ENCODE measurements at places on chromosomes 5 and 9. TPM values are rescaled to one million over a fixed set of nuclear protein-coding genes. Genes with fewer than 3 reads are reported as not detected.

IRX2 gene
- not detected for total RNA-seq

OMD gene
- not detected for total RNA-seq

ZDHHC11B gene
- 0.22 TPM for total RNA-seq

MCIDAS gene
- total RNA-seq: not detected

PNPLA7 gene
- total RNA-seq: 1.1 TPM

CFAP77 gene
- not detected for total RNA-seq

NTNG2 gene
- total RNA-seq: 1.1 TPM

SUSD3 gene
- total RNA-seq: not detected

ZNG1A gene
- total RNA-seq: 30.2 TPM

DND1 gene
- total RNA-seq: 0.44 TPM

GBGT1 gene
- 10.3 TPM for total RNA-seq

MUSK gene
- total RNA-seq: 0.44 TPM

F2RL1 gene
- 209 TPM for total RNA-seq

FOXB2 gene
- total RNA-seq: not detected

HTR1A gene
- not detected for total RNA-seq

SPATA31E1 gene
- not detected for total RNA-seq

IFNB1 gene
- total RNA-seq: not detected

PSIP1 gene
- total RNA-seq: 35.8 TPM

CARD9 gene
- 3.9 TPM for total RNA-seq

CACFD1 gene
- total RNA-seq: 6.4 TPM

TMEM245 gene
- 69.4 TPM for total RNA-seq

HTR4 gene
- not detected for total RNA-seq

C5orf34 gene
- total RNA-seq: 12.0 TPM

OR1J2 gene
- not detected for total RNA-seq

MROH2B gene
- total RNA-seq: not detected

WNT8A gene
- total RNA-seq: not detected

CDC25C gene
- total RNA-seq: 13.3 TPM

CBY3 gene
- 0.29 TPM for total RNA-seq

ROR2 gene
- 43.3 TPM for total RNA-seq

C9orf50 gene
- total RNA-seq: not detected

Data from placental pericyte (primary cell).